ENCODE measurements at places on chromosomes 7 and 10. TPM values are rescaled to one million over a fixed set of nuclear protein-coding genes. Genes with fewer than 3 reads are reported as not detected.

STEAP1B gene
- 0.61 TPM for total RNA-seq

C10orf90 gene
- 0.17 TPM for total RNA-seq

TPK1 gene
- 2.3 TPM for total RNA-seq

CALY gene
- total RNA-seq: 0.75 TPM

PIP gene
- not detected for total RNA-seq

SEPHS1 gene
- 30.2 TPM for total RNA-seq

C1QL3 gene
- not detected for total RNA-seq

TAS2R5 gene
- total RNA-seq: 3.5 TPM

NPY4R gene
- not detected for total RNA-seq

SOSTDC1 gene
- total RNA-seq: not detected

MYOZ1 gene
- not detected for total RNA-seq

All from mammary epithelial cell (primary cell).